ENCODE measurements at places on chromosomes 5 and 9.

DNA sequence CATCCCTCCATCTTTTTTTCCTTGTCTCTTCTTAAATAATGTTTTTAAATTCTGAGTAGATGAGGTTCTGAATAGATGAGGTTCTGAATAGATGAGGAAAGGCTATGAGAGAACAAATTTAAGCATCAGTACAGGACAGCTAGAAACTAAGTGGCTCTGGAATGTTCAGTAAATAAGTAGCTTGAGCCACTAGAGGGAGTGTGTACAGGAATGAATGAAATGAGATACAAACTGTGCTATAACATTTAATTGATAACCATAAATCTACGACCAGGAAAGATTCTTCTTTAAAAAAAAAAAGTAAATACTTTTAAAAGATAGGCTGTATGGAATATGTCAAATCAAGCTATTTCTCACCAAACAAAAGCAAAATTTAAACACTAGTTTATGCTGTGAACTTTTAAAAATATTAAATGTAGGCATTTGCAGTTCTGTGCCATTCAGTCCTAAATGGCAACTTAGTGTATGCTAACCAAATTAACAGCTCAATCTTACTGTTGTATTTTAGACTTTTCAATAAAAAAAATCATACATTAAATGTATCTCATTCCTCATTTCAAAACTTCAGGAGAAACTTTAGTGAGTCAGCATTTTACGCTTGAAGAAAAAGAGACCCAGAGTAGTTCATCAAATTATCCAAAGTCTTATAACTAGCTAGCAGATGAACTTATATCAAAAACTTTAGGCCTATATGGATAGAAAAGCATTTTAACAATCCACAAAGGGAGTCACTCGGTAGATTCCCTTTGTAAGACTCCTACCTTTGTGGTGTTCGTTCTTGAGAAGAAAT lies 70.4 kb upstream of the SNX2 start:
- DNase-seq: peak; percentile 25

DNA sequence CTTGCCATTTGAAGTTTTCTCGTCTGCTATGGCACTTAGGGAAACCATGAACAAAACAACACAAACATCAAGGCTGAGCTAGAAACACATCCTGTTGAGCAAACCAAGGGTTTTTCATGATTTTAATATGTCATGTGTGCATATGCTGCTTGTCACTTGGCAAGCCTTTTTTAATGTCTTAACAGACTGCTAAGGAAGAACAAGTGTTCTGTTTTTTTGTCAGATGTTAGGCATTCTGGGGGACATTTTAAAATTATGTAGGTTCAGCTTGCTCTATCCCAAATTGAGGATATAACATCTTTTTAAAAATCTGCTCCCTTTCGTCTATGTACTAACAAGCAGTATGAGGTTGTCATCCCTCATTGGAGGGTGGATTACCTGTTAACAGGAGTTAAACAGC lies 150.3 kb downstream of the HTR1A start:
- no peak for DNase-seq

- DNase-seq: peak; percentile 50
Observed at GRCh38 chr5:33936381-33937016, at the start of gene RXFP3. Gene RXFP3, plus strand, starts transcription at chr5:33936386. Its CDS starts 355 bp downstream, at chr5:33936741.

GRCh38 chr5:75031366-75031765 lies 21.0 kb downstream of the GCNT4 start:
- DNase-seq: no peak

- DNase-seq: no peak
Observed at GRCh38 chr5:146072595-146072994, 32.8 kb downstream of the PLAC8L1 start.

DNA sequence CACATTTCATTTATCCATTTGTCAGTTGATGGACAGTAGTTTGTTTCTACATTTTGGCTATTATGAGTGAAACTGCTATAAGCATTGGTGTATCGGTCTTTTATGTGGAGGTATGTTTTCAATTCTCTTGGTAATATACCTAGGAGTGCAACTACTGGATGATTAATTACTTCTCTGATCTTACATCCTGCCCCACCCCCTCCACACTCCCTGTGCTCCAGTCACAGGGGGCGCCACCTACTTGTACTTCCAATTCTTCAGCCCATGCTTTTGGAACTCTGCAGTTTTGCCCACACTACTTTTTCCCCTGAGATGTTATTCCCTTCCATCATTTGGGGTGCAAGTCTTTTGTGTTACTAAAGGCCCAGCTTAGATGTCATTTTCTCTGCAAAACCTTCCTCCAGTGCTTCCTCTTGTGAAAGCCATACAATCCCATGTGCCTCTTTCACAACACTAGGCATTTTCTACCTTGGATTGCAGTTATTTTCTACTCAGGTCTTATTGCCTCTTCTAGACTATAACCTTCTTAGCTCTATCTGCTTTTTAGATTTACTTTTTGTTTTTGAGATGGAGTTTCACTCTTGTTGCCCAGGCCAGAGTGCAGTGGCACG lies 42.1 kb downstream of the SEC61B start:
- DNase-seq: no peak

- DNase-seq: no peak
Observed at GRCh38 chr9:105254226-105254625, 9.8 kb downstream of the SLC44A1 start.

Measured in SK-N-SH (cell line).